ENCODE measurements at places on chromosomes 16 and 17.

DNA sequence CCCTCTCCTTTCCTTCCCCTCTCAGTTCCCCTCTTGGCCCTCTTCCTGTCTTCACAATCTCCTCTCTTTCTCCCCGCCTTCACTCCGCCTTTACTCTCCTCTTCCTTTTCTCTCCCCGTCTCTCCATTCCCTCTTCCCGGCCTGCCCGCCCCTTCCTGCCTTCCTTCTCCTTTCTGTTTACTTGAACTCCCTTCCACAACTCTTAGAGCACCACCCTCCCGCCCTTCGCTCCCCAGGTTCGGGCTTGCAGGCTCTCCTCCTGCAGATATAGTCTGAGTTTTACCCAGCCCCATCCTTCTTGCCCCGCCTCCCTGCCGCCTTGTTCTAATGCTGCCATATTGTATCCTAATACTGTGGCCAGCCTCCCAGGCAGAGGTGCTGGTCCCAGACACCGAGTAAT lies 201.5 kb upstream of the N4BP1 start:
- no peak for DNase-seq

- no peak for DNase-seq
Measured at GRCh38 chr17:76710863-76711611, at the start of gene MXRA7. Gene MXRA7 (minus strand): TSS chr17:76710965. CDS start chr17:76710946, 19 bp downstream.

GRCh38 chr17:57385975-57386374 lies 129.7 kb downstream of the MSI2 start:
- DNase-seq = no peak

DNA sequence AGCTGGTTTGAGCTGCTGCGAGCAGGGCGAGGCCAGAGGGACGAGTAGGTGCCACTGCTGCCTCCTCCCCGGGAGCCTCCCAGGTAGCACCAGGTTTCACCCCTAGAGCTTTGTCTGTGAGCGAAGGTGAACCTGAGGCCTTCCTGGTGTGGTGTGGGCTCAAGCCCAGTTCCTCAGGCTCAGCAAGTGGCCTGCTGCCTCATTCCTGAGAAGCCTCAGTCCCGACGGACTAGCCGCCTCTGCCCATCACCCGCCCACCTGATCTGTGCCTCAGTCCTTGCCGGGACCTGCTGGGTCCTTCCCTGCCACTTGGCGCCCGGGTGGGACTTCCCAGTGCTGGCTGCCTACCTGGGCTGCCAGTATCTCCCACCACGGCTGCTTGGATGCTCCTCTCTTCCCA lies 1.7 kb downstream of the NLRC3 start:
- no peak for DNase-seq

- peak; percentile 46 for DNase-seq
Measured at GRCh38 chr17:29292992-29293889, 707 bp downstream of the NUFIP2 start.

GRCh38 chr16:7755347-7755882 lies 422.8 kb downstream of the RBFOX1 start:
- DNase-seq = no peak

- DNase-seq = peak; percentile 30
Measured at GRCh38 chr17:64385187-64386083, 5.2 kb downstream of the PECAM1 start.

GRCh38 chr17:80070375-80071115 lies 30.8 kb upstream of the GAA start:
- no peak for DNase-seq

DNA sequence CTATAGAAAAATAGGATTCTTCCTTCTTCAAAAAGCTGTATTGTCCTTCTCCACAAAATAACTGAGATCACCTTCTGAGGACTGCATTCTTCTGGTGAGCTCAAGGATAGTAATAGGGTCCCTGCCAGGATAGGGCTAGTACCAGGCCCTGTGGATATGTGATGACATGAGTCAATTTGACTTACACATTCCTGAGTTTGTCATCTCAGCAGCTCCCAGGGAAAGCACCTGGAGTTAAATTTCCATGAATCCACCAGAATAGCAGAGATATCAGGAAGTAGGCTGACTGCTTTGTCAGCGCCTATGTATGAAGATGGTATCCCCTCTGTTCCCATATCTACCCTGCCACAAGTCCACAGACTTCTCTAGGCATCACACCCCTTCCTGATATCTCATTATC lies 225.8 kb downstream of the PMP22 start:
- no peak for DNase-seq

DNA sequence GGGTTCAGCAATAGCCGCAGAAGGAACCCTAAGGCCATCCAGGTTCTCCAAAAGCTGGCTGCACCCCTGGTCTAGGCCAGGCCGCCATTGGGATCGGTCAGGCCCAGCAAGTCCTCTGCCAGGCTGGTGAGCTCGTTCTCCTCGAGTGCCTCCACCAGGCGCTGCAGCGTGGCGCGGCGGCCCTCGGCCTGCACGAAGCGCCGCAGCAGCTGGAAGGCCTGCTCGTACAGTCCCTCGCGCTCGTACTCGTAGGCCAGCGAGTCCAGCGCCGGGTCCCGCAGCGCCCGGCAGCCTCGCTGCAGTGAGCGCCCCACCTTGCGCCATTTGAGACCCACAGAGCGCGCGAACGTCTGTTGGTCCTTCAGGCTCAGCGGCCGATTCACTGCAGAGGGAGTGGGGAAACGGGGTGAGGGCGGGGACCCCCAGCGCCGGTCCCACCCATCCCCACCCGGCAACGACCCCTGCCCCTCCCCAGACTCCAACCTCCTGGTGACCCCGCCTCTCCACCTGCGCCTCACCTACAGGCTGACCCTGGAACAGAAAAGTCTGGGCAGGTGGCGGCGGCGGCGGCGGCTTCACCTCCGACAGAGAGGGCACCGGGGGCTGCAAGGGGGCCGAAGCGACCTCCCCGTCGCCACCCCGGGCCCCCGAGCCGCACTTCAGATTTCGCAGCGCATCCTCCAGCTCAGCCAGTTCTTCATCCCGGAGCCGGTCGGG lies 3.9 kb upstream of the B3GNT9 start:
- no peak for DNase-seq

GRCh38 chr17:79242393-79242792 lies 167.8 kb downstream of the ENGASE start:
- no peak for DNase-seq

GRCh38 chr17:47785538-47786123 lies 36.0 kb downstream of the OSBPL7 start:
- peak; percentile 21 for DNase-seq

DNA sequence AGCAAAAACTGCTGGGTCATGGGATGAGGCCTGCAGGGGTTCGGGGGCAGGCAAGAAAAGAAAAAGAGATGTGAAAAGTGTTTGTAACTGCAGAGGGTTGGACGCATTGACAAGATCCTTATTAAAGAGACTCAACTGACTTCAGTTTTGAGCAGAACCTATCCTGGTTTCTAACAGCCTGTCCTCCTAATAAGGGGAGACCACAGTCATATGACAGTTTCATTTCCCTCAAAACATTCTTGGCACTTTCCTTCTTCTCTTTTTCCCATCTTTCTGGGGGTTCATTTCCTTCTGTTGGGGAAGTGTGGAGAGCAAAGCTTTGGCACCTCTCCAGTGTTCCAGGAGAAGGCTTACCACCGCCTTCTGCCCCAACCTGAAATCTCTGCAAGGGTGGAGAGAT lies 118.5 kb downstream of the MAF start:
- DNase-seq = no peak

GRCh38 chr17:27530764-27531391 lies 74.6 kb downstream of the KSR1 start:
- peak; percentile 99 for DNase-seq

GRCh38 chr17:40699853-40700252 lies 3.7 kb downstream of the KRT24 start:
- no peak for DNase-seq

DNA sequence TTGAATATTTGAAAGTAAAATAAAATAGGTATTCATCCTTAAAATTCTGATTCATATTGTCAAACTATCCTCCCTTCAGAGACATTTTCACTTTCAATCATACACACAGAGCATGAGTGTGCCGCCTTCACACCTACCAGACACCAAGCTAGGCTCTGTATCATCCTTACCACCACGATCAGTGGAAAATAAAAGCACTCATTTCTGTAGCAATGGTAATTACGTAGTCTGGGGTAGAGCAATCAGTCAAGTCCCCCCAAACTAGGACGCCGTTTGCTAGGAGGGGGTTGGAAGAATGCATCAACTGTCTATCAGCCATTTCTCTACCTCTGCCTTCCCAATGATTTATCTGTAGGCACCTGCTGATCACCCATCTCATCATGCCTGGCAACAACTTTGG lies 84.6 kb upstream of the GRIN2A start:
- DNase-seq = no peak

- DNase-seq = no peak
Measured at GRCh38 chr17:80913928-80914821, 77.5 kb upstream of the CHMP6 start.

- no peak for DNase-seq
Measured at GRCh38 chr16:49593424-49594040, 219.9 kb downstream of the C16orf78 start.

GRCh38 chr16:84673561-84673960 lies 25.2 kb downstream of the KLHL36 start:
- no peak for DNase-seq

DNA sequence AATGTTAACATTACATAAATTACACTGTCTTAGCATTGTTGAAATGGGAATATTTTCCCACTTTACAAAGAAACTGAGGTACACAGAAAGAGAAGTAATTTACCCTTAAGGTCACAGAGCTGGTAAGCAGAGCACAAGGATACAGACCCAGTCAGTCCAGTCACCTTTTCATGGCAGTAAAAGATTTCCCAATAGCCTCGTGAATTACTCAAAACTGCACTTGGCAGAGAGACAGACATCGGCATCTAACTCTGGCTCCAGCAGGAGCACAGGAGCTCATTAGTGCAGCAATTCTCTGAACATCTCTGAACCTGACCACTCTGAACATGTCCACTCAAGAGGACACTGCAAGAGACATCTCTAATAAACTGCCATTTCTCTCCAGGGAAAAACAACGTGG lies 3.1 kb downstream of the TEX2 start:
- DNase-seq = no peak

DNA sequence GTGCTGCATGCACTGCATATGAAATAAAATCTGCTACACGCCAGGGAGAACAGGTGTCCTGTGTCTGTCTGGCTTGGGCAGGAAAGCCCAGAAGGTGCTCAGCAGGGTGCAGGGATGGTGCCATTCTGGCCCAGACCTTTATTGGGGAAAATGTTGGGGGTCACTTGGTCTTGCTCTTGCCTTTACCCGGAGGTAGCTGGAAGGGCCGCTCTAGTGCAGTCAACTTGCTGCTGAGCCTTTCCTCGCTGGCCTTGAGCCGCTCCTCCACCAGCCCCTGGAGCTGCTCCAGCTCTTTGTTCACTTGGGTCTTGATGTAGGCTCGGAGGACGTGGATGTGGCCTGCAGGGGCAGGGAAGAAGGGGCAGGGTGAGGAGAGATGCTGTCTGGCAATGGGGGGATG lies 4.5 kb downstream of the CFAP119 start:
- DNase-seq = no peak

- DNase-seq = no peak
Measured at GRCh38 chr16:27381236-27381635, 20.7 kb upstream of the IL21R start.

GRCh38 chr16:25260416-25260815 lies 2.8 kb upstream of the ZKSCAN2 start:
- DNase-seq = no peak

GRCh38 chr16:68782198-68783174 lies 45.4 kb downstream of the CDH1 start:
- no peak for DNase-seq
